ENCODE measurements at places on chromosomes 1 and 21.

GRCh38 chr1:31981456-31981839, 32.2 kb upstream of the KHDRBS1 start:
- no peak for DNase-seq

- no peak for DNase-seq
These were observed 284.4 kb upstream of the GJB5 start for GRCh38 chr1:34470401-34470800.

DNA sequence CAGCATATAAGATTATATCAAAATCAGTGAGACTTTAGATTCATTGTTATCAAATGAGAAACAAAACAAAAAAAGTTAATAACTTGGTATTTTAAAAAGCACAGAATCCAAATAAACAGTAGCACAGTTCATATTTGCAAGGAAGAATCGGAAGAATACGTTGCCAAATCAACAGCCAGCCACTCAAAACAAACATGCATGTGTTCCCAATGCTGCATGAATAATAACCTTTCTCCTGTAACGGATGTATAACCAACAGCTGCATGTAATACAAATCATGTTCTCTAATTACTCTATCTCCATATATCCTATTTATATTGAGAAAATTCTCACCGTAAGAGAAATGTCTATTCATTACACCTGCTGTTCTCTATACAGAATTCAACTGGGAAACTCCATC, 98.9 kb upstream of the FOXD3 start:
- DNase-seq: no peak

- no peak for DNase-seq
These were observed 26.2 kb upstream of the KNCN start for GRCh38 chr1:46577671-46578070.

DNA sequence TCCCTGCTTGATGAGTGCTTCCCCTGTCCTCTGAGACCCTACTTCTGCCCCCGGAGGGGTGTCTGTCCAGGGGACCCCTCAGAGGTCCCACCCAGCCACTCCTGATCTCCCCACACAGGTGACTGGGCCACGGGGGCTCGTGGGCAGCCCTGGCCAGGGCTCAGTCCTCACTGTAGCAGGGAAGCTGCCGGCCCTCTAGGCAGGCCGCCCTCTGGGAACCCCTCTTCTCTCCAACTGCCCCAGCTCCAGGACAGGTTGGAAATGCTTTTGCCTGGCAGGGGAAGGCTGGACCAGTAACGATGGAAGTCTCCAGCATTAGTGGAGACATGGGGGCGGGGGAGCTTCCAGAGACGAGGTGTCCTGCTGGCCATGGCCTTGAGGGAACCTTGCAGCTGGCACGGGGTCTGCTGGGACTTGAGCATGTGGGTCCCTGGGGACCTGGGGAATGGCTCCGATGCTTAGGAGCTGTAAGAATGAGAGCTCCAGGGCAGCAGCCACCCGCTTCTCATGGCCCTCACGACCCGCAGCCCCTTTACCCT, 3.1 kb upstream of the FNDC10 start:
- DNase-seq: no peak

- no peak for DNase-seq
These were observed 21.0 kb downstream of the PRKAA2 start for GRCh38 chr1:56666112-56666608.

Measured in amniotic stem cell (primary cell).